Caco-2 (cell line): ENCODE measurements at places on chromosomes 16 and 17.

DNA sequence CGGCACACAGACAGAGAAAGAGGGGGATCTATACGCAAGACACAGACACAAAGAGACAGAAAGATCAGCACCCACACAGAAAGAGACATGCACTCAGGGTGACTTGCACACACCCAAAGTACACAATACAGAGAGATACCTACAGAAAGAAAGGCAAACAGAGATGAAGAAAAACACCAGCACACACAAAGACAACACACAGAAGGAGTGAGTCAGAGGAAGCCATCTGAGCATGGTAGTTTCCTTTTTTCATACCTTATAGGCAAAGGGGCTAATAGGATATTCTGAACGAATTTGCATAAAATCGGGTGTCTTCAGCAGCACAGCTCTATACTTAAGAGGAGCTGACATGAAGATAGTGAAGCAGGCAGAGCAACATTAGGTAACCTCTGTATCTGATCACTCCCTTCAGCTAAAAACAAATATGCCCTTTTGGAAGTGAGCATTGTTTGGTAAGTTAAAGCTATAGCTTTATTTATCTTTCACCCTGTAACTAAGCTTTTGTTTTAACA lies 198.6 kb downstream of the AATF start:
- H3K4me1 ChIP-seq = peaks cover 20% of the 10 kb centered on the region
- no peak overlapping the region; the same call in 1 of the 2 replicates for H3K4me3 ChIP-seq
- H3K27ac ChIP-seq = peak overlapping the region; percentile 26
- DNase-seq = peak; percentile 60

- H3K4me3 ChIP-seq = no peak overlapping the region
- H3K27me3 ChIP-seq = no peaks in the 10 kb centered on the region; the same call in 1 of the 2 replicates
- H3K4me1 ChIP-seq = no peaks in the 10 kb centered on the region
- H3K36me3 ChIP-seq = no peaks in the 10 kb centered on the region
- DNase-seq = no peak
Observed at GRCh38 chr16:17951378-17951777, 385.2 kb downstream of the NPIPA8 start.

GRCh38 chr17:44934745-44935105 lies 12.8 kb downstream of the KIF18B start:
- H3K4me1 ChIP-seq = peaks cover under 1% of the 10 kb centered on the region; the same call in 1 of the 2 replicates
- H3K27me3 ChIP-seq = no peaks in the 10 kb centered on the region
- peaks cover 2% of the 10 kb centered on the region for H3K36me3 ChIP-seq
- no peak overlapping the region for H3K27ac ChIP-seq
- no peak overlapping the region for H3K4me3 ChIP-seq

DNA sequence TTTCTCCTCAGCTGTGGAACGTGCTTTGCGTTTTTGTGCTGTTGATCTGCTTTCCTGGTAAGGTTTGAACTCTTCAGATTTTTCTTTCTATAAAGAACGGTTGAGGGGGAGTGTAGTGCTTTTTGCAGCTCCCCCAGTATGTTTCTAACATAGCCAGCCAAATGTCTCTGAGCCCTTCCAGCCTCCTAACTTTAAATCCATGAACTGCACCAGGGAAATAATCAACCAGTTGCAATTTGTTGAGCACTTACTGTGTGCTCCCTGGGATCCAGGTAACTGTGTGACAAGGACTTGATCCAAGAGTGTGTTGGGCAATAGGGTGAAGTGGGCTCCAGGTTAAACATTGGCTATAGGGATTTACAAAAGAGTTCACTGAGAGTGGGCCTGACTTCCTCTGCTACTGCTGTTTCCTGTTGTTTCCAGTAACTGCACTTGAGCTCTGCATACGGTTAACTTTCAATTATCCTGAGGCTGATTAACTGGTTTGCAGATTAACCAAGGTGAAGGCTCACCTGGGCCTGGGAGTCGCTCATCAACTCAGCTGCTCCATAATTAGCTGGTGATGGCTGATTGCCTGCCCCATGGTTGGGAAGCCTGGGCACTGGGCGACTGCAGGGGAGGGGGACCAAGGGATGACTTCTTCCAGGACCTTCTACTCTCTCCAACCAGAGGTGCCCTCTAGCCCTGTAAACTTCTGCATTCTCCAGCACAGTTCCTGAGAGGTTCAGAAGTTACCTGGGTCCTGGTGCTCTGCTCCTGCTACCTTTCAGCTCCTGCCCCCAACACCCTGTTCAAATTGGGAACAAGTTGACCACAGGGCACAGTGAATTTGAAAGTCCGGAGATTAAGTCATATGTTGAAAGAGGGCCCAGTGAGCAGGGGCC lies 19.5 kb downstream of the HLF start:
- H3K36me3 ChIP-seq = no peaks in the 10 kb centered on the region
- peak; percentile 58 for DNase-seq
- no peaks in the 10 kb centered on the region for H3K27me3 ChIP-seq
- no peak overlapping the region for H3K4me3 ChIP-seq

- no peaks in the 10 kb centered on the region for H3K4me1 ChIP-seq
- no peak overlapping the region for H3K27ac ChIP-seq
- DNase-seq = no peak
- H3K4me3 ChIP-seq = no peak overlapping the region
- no peaks in the 10 kb centered on the region for H3K27me3 ChIP-seq
Observed at GRCh38 chr16:86303787-86304678, 206.3 kb upstream of the FOXF1 start.

- H3K27ac ChIP-seq = no peak overlapping the region
- peak; percentile 56 for DNase-seq
- no peaks in the 10 kb centered on the region for H3K27me3 ChIP-seq
- H3K4me3 ChIP-seq = no peak overlapping the region
- no peaks in the 10 kb centered on the region for H3K4me1 ChIP-seq
Observed at GRCh38 chr17:70622368-70623260, 453.3 kb downstream of the KCNJ2 start.

GRCh38 chr16:64730261-64730660 lies 391.6 kb downstream of the CDH11 start:
- no peak overlapping the region for H3K4me3 ChIP-seq
- no peak overlapping the region for H3K27ac ChIP-seq
- no peak for DNase-seq
- H3K36me3 ChIP-seq = no peaks in the 10 kb centered on the region

GRCh38 chr17:41695954-41696757 lies 7.5 kb downstream of the EIF1 start:
- peaks cover 9% of the 10 kb centered on the region; the same call in 1 of the 2 replicates for H3K36me3 ChIP-seq
- no peaks in the 10 kb centered on the region for H3K4me1 ChIP-seq
- peak overlapping the region; percentile 12 for H3K27ac ChIP-seq
- DNase-seq = peak; percentile 69

- DNase-seq = no peak
- no peaks in the 10 kb centered on the region for H3K27me3 ChIP-seq
- no peak overlapping the region for H3K4me3 ChIP-seq
- H3K27ac ChIP-seq = no peak overlapping the region
Observed at GRCh38 chr16:29857133-29857760, 5.8 kb downstream of the CDIPT start.

DNA sequence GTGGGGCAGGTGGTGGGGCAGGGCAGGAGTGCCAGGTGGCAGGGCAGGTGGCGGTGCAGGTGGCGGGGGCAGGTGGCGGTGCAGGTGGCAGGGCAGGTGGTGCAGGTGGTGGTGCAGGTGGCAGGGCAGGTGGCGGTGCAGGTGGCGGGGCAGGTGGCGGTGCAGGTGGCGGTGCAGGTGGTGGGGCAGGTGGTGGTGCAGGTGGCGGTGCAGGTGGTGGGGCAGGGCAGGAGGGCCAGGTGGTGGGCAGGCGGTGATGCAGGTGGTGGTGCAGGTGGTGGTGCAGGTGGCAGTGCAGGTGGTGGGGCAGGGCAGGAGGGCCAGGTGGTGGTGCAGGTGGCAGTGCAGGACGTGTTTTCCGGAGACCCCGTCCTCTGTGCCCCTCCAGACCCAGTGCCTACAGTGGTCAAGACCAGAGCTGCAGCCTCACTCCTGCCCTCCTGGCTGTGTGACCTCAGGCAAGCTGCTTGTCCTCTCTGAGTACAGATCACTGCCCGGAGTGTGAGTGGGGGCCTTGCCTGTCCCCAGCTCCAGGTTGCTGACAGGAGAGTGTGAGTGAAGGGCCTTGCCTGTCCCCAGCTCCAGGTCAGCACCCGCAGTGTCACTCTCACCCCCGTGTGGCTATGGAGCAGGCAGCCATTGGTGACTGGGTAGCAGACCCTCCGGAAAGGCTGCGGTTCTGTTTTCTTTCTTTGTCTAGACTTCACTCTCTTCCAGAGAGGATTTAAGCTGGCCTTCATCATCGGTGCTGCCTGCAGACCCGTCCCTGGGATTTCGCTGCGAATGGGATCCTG lies 16.1 kb upstream of the NPTX1 start:
- no peaks in the 10 kb centered on the region for H3K36me3 ChIP-seq
- H3K4me1 ChIP-seq = peaks cover 15% of the 10 kb centered on the region
- no peak overlapping the region for H3K4me3 ChIP-seq
- no peaks in the 10 kb centered on the region for H3K27me3 ChIP-seq
- no peak for DNase-seq

DNA sequence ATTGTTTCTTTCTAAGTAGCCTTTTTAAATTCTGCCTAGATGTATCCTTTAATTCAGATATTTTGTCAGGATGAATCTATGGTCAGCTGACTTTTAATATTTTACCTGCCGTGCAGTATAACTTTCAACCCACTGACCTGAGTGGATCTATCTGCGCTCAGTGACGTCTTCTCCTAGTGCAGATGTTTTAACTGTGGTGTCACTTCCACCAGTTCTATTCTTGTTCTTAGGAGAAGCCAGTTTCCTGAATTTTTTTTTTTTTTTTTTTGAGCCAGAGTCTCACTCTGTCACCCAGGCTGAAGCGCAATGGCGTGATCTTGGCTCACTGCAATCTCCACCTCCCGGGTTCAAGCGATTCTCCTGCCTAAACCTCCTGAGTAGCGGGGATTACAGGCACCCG lies 5.0 kb upstream of the TM4SF5 start:
- no peak for DNase-seq
- H3K27ac ChIP-seq = no peak overlapping the region
- H3K36me3 ChIP-seq = no peaks in the 10 kb centered on the region
- H3K4me3 ChIP-seq = no peak overlapping the region
